ENCODE measurements at places on chromosomes 16 and 17.

GRCh38 chr16:12308060-12308459, 331.5 kb downstream of the SNX29 start:
- no peak for DNase-seq

- DNase-seq, result no peak
Measured at GRCh38 chr17:73588891-73589290, 55.4 kb downstream of the SDK2 start.

DNA sequence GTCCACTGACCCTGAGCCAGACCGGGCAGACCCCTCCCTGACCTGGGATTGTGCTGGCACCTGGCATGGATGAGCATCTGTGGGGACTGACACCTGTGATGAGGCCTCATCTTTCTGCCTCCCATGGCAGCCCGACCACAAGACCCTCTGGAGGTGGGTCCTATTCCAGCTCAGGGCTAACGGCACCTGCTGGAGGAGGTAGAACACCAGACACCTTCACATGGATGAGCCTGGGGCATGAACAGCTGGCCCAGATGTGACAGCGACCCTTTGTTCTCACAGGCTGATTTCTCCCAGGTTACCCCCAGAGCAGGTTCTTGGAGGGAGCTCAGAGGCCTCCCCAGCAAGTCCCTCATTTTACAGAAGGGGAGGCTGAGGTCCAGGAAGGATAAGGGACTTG, 46.4 kb upstream of the PIK3R6 start:
- DNase-seq, result no peak

- no peak for DNase-seq
Measured at GRCh38 chr17:3029213-3029913, 34.0 kb downstream of the OR1D5 start.

DNA sequence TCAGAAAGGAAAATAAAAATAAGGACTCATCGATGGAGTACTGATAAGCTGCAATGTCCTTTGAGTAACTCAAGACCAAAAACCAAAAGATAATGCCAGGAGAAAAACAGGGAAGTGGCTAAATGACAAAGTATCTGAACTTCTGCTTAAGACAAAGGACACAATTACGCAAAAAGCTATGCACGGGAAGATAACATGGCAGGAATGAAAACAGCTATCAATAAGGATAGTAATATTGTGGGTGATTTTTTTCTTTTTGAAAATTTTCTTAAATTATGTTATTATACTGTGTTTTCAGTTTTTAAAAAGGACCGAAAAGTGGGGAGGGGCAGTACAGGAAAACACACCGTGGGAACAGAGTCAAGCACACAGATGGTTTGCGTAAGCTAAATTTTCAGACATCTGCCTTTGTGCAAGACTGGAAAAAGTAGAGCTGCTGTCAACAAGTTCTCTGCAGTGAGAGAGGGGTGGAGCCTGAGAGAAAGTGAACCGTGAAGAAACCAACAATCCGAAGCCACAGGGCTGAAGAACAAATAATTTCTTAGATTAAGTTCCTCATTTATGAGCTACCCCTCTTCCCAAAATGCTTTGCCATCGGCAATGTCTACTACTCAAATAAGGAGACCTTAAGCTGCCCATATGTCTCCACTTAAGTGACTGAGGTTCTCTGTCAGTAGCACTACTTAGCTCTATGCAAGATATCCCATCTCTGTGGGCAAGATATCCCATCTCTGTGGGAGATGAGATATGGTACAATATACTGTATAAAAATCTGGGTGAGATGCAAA, 99.9 kb upstream of the CORO6 start:
- DNase-seq, result no peak

DNA sequence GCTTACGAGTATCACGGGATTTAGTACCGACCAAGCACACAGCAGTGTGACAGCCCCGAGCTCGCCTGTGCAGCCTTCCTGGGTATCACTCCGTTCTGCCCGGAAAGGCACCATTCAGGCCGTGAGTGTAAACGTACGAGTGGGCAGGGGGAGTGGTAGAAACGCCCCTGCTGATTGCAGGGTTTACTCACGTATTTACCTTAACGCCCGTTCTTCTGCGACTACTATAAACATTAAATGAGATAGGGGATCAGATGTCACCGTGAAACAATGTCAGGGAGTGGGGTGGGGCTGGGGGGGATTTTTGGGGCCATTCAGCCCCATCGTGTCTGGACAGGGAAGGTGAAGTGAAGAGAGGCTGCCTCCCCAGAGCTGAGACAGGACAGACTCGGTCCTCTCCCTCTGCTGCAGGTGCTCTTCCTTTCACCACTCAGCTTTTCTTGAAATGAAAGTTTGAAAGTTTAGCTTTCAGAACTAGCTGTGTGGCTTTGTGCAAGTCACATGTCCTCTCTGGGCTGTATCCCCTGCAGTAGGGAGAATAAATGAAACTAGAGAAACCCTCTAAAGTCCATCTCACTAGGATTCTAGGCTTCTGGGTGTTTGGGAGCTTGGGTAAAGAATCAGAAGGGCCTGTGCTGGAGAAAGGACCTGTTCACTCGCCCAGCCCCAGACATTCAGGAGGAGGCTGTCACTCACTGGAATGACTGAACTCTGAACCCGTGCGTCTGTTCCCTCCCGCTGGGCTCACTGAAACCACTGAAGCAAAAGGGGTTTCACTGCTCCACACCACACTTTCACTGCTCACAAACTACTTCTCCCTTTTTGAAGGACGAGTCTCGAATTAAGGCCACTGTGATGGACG, 66.7 kb downstream of the RPA1 start:
- no peak for DNase-seq

GRCh38 chr17:67071595-67071994, 27.2 kb downstream of the CACNG1 start:
- DNase-seq, result no peak

DNA sequence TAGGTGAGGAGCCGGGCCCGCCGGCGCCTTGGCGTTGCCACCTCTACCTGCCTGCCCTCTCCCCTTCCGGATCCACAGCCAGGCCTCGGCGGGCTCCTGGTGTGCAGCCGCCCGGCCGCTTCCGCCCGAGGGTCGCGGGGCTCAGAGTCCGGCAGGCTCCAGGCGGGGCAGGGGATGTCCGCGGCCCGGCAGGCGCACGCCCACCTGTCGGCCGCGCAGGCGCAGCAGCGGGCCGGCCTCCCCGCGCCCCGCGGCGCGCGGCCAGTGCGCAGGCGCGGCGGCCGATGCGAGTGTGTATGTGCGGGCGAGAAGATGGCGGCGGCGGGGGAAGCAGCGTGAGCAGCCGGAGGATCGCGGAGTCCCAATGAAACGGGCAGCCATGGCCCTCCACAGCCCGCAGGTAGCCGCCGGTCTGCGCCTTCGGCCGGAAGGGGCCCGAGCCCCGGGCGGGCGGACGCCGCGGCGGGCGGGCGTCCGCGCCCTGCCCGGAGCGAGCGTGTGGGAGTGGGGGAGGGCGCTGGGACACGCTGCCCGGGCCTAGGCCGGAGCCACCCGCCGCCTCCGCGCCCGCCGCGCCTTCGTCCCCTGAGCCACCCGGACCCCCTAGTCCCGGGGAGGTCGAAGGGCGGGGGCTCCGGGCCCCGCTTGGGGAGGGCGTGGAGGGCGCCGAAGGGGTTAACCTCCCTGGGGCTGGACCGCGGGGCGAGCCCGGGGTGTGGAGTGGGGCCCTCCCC, at the start of gene USP10:
Gene USP10, plus strand, starts transcription at position 289 of the 734 bp plus-strand sequence. Its CDS starts 91 bp downstream, at position 380.
- DNase-seq, result peak; percentile 86

- DNase-seq, result no peak
Measured at GRCh38 chr17:1026599-1026975, 29.7 kb downstream of the TIMM22 start.

DNA sequence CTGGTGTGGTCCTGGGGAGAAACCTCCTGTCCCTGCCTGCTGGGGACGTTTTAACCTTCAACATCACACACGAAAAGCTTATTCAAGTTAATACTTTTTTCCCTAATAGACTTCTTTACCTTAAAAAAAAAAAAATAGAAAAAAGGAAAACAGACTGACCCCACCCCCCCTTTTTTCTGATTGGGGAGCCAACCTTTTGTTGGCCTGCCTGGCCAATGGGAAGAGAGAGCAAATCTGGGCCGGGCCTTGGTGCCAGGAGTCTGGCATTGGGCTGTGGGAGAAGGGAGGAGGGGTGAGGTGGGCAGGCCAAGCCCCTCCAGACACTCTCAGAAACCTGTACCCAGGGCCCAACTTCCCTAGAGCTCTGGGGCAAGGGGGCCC, 3.0 kb downstream of the CBX8 start:
- DNase-seq, result no peak

GRCh38 chr16:2090777-2091546, 43.2 kb downstream of the TSC2 start:
- DNase-seq, result no peak

GRCh38 chr16:29849505-29849904, 13.5 kb downstream of the CDIPT start:
- no peak for DNase-seq

DNA sequence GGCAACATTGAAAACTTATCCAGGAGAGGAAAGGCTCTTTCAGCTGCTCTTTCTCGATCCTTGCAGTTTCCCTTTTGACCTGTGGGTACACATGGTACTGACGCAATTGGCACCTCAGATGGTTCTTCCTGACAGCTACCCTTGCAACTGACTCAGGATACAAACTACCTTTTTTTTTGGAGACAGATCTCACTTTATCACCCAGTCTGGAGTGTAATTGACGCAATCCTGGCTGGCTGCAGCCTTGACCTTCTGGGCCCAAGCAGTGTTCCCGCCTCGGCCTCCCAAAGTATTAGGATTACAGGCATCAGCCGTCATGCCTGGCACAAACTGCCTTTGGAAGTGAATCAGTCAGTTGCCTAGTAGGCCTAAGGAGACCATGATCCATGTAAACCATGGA, 607.2 kb downstream of the WWOX start:
- DNase-seq, result no peak

- no peak for DNase-seq
Measured at GRCh38 chr16:22346483-22346882, 27.9 kb downstream of the CDR2 start.

GRCh38 chr17:61638087-61638486, 47.1 kb upstream of the NACA2 start:
- no peak for DNase-seq

- no peak for DNase-seq
Measured at GRCh38 chr16:14003074-14003570, 68.0 kb upstream of the MRTFB start.

DNA sequence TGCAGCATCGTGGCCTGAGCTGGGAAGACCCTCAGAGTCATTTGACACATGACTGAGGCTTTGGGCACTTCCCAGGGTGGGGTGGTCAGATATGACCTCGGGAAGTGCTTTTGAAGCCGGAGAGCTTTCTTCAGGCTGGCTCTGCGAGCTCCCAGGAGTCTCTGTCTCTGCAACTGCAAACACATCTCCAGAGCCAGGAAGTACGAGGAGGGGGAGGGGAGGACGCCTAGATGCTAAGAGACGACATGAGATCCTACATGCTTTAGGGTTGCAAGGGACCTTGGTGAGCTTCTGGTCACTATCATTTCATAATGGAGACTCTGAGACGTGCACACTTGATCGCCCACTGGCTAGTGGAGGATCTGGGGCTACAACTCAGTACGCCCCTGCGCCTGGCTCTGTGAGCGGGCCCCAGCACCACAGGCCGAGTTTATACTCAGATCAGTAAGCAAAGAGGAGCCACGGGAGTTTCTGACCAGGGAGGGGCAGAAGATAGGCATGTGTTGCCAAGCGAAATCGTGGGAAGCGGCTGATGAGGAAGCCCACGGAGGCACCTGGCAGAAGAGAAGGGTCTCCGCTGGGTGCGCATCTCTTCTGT, 527 bp upstream of the MGAT5B start:
- DNase-seq, result no peak

DNA sequence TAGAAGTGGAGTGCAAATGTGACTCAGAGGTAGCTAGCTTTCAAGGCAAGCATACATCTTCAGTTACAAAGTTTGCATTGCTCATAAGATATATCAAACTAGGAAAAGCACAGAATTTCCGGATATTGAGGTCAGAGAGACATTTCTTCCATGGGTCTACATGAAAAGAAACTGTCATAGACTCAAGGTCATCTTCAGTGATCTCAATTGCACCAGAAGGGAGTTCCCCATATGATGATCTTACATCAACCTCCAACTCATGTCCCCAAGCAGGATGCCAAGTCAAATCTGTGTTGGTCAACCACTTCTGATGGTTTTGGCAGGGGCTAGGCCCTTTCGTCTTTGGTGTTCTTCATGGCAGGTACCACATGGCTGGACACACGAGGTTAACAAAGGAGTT, 459.9 kb upstream of the MAF start:
- DNase-seq, result no peak

GRCh38 chr16:88289968-88290401, 92.8 kb upstream of the ZNF469 start:
- no peak for DNase-seq

GRCh38 chr17:65712383-65713267, 151.2 kb upstream of the AXIN2 start:
- no peak for DNase-seq

DNA sequence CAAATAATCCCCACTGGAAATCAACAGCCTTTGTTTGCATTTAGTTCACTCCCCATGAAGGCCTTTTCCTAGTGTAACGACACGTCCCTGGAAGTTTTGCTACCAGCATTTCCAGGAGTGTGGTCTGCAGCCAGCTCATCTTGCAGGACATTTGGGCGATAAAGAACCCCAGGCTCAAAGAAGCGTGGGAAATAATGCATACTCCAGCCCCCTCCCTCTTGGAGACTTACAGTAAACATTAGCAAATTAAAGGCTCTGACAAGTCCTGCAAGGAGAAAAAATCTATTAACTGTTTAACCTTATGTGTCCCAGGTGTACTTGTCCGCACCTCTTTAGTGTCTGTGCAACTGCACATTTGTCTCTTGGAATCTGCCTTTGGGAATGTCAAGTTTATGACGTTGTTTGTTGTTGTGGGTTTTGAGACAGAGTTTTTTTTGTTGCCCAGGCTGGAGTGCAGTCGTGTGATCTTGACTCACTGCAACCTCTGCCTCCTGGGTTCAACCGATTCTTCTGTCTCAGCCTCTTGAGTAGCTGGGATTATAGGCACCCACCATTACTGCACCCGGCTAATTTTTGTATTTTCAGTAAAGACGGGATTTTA, 131.1 kb downstream of the ABCC1 start:
- DNase-seq, result no peak

- DNase-seq, result no peak
Measured at GRCh38 chr17:61368049-61368831, 31.4 kb upstream of the TBX2 start.

DNA sequence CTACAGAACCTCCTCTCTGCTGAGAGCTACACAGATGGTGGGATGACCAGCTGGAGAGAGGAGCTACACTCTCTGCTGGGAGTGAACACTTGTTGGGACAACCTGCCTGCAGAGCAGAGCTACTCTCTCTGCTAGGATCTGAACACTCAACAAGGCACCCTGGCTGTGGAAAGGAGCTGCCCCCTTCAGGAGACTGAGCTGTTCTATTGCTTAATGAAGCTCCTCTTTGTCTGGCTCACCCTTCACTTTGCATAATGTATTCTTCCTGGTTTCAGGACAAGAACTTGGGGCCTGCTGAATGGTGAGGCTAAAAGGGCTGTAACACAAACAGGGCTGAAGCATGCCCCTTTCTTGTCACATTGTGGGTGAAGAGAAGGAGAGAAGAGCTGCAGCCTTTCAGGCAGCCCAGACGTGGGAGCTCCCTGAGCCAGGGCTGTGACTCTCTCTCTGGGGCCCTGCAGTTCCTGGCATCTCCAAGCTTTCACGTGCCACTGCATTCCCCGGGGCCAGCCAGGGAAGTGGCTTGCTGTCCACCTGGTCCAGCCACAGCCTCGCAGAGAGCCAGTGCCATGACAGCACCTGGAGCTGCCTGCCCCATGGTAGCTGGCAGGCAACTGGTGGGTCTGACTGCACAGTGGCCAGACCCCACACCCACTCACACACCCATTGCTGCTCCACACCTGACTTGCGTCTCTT, 272.8 kb upstream of the KCNJ16 start:
- DNase-seq, result no peak

GRCh38 chr17:43907425-43907981, at the start of gene MPP2:
Gene MPP2, minus strand, starts transcription at chr17:43907536. Its CDS starts 3,076 bp downstream, at chr17:43904460.
- DNase-seq, result peak; percentile 72

GRCh38 chr17:74649909-74650308, 26.4 kb upstream of the CD300E start:
- no peak for DNase-seq
